ENCODE measurements at places on chromosomes 11 and 22.

DNA sequence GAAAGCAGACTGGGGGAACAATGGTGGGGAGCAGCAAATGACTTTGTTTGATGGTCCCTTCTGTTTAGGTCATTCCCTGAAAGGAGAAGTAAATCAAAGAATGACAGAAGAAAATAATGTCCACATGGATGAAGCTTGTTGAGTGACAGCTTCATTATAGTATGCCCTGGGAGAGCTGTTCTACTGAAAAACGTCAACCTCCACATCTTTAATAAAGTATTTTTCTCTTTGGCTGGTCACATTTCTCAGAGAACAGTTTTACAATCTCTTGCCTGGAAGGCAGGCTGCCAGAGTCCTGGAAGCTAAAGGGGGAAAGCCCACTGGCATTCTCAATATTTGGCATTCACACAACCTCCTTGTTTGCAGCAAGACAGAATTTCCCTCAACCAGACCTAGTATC is 287.9 kb downstream of the SWAP70 start:
- no peak for DNase-seq

DNA sequence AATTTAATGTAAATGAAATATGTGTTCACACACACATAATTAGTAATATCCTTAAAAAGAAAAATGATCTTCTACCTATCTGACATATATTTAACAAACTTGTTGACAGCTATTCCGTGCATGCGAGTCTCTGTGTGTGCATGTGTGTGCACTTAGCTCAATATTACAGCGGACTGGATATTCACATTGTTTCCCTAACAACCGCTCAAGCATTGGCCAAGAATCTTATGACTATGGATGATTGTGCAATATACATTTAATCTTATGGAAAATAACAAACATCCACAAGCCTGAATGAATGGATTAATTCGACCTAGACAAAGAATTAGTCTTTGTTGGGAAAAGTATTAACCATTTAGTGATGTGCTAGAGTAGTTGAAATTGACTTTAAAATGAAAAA is 1078.6 kb downstream of the LRRC4C start:
- DNase-seq = no peak

GRCh38 chr11:60981515-60981914 is 10.0 kb downstream of the CD6 start:
- DNase-seq = no peak

DNA sequence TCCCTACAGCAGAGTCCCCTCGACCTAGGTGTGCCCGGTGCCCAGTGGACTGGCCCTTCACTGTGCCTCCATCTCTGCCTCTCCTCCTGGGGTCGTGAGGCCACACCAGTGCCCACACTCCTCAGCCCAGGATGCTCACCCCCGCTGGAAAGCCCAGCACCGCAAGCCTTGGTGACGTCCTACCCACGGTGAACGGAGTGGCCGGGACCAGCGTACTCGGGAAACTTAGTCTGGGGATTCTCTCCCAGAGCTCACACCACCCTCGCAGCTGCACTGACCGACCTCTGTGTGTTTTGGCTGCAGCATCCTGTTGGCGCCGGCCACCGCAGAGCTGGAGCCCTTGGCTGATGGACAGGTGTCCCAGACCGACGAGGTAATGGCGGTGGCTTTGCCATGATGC is 35.5 kb upstream of the KRTAP5-7 start:
- no peak for DNase-seq

GRCh38 chr11:108757630-108758029 is 92.8 kb downstream of the DDX10 start:
- DNase-seq = no peak

GRCh38 chr11:119426142-119426541 is 3.2 kb upstream of the THY1 start:
- no peak for DNase-seq

- DNase-seq = peak; percentile 30
These were observed 55.3 kb downstream of the KIRREL3 start for GRCh38 chr11:126945319-126945718.

- DNase-seq = peak; percentile 59
These were observed 1.1 kb upstream of the ABCG4 start for GRCh38 chr11:119147604-119148333.

DNA sequence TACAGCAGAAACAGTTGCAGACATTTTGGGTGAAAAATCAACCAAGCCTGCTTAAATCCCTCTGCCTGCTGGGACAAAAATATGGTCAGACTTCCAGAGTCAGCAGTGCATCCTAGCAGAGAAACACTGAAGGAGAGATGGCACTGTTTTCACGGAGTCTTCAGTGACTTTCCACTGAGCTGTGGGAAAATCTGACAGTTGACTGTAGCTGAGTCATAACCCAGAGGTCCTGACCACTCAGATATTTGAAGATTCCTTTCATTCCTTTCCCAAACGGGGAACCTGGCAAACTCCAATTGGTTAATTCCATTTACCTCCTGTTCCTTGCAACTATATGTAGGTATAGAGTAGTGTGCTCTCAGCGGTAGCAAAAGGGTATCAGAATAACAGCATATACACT is 20.9 kb upstream of the UPB1 start:
- DNase-seq = no peak

GRCh38 chr11:3195251-3196160 is 23.1 kb downstream of the MRGPRG start:
- DNase-seq = no peak

DNA sequence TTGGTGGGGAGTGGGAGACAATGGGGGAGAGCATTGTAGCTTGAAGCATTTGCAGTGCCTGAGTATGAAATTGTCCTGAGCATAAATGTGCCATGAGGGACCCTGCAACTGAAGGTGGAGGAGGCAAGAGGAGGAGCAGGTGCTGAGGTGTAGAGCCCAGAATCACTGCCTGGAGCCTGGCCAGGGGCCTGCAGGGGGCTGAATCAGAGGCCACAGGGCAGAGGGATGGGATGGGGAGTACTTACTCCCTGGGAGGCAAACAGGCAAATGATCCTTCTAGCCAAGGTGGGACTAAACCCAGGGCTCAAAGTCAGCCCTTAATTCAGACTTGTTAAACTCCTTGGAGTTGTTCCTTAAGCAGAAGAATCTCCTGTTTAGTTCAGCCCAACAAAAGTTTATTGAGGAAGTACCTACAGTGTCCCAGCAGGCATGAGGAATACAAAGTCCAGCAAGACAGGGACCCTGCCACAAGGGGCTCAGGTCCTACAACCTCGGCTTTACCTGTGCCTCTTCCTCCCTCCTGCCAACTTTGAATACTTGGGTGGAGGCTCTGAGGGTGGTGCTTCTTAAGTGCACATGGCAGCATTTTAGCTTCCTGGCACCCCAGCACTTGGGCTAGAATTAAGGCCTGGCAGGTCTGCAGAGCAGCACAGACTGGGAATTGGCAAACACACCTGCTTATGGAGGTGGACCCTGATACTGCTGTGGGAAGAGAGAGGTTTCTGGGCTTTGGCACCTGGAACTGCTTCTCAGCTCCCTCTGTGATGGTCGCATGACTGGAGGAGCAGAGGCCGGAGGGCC is 20.0 kb downstream of the MICAL2 start:
- no peak for DNase-seq

DNA sequence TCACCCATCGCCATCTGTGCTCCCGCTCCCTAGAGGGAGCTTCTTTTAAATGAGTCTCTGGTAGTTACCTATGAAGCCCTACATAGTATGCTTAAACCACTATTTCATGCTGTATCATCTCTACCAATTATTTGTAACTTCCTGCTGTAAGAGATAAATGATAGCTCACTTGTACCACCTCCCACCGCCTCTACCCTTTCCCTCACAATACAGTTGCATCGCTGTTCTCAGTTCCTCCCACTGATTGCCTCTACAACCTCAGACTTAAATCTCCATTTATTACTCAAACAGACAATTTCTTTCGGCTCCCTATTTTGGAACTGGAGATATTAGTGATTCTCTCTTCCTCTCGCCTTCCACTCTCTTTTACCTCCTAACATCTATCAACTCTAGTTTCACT is 222.9 kb upstream of the ZC3H12C start:
- peak; percentile 2 for DNase-seq

All from NCI-H2171 treated with DMSO at 0.1 percent for 48 hours (cell line).